ENCODE measurements at places on chromosomes 5 and 9.

DNA sequence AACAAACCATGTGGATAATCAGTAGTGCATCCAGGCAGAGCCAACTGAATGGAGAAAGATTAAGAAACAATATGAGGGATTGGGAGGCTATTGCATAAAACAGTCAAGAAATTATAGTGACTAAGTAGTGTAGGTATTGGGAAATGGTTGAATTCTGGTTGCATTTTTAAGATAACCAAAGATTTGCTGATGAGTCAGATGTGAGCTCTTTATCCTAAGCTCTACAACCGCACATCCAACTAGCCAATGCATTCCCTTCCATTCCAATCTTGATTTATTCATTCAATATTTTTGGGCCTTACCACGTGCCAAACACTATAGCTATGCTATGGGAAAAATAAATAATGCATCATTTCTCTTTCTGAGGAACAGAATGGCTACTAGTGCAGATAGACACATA, 524.5 kb upstream of the RGMB start:
- no peak for DNase-seq

DNA sequence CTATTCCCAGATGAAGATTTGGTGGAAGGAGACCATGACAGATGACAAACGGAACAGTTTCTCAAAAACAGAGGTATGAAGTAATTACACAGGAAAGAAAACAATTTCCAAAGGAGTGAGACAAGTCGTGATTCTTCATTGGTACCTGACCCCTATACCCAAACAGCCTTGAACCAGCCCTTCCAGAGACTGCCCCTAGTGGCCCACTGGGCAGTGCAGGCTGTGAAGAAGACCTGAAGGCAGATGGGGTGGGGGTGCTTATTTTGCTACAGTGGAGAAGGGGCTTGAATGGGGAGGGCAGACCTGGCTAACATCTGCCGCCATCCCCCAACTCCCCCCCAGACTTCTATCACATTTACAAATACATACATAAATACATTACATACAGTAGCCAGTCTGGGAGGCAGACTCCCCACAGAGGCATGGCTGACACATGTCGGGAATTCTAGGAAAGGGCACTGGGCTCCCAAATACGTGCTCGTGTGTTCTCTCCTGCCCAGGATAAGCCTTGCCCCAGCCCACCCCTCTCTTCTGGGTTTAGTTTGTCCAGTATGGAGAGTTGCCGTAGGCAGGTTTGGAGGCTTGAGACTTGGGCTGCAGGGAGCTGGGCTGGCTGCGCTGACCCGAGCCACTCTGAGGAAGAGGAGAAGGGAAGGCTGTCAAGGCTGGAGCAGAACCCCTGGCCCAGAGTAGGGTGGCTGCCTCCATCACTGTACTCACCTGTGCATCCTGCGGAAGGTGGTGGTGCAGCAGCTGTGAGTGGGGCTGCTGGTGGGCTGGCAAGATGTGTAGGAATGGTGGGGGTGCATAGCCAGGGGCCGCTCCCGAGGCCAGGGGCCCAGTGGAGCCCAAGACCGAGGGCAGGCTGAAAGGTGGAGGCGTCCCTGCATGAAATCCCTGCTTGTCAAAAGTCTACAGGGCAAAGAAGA, 105.3 kb downstream of the UBE2R2 start:
- DNase-seq, result peak; percentile 40

DNA sequence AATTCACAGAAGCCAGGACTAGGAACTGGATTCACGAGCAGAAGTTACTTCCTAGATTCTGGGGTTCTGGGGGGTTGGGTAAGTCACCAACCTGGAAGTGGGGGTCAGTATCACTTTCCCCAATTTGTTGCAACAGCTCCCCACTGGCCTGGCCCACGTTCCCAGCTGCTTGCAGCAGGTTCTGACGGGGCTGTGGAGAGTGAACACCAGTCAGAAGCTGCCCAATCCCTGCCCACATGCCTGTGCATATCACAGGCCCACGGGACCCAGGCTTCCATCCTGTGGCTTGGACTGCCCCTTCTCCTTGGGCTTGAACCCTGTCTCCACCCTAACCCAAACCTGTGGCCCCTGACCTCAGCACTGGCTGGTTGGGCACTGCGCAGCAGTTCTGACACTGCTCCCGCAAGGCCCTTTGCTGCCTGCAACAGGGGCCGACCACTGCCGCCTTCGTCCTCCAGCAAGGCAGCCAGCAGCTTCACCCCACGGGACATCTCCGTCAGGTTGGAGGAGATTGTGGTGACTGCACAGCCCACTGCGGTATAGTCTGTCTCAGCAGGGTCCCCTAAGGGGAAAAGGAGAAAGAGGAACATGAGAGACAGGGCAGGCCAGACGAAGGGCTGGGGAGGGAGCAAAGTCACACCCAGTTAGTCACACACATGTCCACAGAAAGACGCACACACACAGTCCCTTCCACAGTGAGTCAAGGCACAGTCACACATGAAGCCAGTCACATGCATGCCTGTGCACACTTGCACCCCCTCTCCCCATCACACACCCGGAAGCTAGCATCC, 13.1 kb downstream of the TLN1 start:
- DNase-seq, result no peak

DNA sequence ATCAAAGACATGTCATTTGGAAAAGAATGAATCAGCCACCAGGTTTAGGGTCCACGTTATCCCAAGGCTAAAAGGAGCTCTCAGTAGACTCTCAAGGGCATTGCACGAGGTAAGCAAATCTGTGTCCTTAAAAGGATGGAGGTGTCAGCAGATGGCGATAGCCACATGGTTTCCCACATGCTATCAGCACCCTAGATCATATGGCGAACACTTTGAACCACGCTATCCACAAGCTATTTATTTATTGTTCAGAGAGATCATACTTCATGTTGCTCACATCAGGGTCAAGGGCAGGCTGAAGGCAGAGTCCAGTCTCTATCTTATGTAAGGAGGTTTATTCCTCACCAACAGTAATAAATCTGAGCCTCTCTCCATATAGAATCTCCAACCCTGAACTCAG, 43.7 kb downstream of the CDH6 start:
- no peak for DNase-seq

DNA sequence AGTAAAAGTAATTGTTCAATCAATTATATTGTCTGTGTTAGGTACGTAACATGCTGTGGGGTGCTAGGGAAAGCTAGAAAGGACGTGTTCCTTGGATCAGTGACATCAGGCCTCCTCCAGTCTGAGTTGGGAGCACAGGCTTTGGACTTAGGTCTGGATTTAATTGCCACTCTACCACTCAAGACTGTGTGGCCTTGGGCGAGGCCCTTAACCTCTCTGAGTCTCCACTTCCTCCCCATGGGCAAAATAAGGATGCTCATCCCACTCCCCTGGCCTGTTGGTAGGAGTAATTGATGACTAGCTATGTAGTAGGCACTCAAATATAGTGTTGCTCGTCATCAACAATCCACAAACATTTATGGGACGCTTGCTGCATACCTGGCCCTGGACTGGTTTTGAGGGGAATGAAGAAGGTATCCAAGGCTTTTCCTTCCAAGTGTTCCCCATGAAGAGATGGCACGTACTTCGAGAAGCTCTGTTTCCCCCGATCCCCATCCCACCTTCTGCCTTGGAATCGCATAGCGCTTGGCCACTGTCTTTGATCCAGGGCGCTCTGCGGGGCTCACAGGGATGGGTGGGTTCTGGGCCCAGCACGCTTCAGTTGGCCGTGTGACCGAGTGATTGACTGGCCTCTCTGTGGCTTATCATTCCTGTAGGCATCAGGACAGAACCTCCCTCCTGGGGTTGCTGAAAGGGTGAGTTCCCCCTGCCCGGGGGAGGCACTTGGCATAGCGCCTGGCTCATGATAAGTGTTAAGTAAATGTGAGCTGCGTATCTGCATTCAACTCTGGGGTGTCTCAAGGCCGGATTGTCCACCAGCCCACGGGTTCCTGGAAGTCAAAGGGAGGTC, 8.1 kb downstream of the FGF18 start:
- DNase-seq, result no peak

GRCh38 chr9:38032266-38033110, 36.5 kb downstream of the SHB start:
- no peak for DNase-seq

DNA sequence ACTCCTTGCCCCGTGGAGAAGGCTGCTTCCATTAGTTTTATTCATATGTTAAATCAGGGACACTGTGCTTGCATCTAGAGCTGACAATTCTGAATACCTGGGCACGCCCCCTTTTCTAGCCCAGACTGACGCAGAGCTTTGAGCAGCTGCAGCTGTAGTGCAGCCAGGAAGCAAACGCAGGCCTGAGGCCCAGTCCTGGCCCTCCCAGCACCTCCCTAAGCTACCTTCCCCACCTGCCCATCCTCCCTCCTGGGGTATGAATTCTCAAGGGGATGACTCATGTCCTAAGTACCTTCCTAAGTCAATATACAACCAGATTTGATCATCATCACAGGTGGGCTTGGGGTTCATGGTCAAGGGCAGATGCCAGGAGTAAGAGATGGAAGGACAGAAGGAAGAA, 3.5 kb downstream of the PHF19 start:
- peak; percentile 93 for DNase-seq

DNA sequence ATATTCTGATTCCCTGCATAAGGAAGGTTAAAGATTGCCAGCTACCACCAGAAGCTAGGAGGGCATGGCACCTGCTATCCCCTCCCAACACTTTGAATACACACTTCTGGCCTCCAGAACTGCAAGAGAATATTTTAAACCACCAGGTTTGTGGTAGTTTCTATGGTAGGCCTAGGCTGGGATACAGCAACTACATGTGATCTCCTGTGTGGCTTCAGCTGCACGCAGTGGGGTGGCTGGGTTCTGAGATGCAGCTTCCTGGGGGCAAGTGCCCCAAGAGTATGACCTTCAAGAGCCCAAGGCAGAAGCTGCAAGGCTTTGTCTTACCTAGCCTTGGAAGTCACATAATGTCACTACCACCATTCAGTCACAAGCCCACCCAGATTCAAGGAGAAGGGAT, 39.6 kb downstream of the GCNT4 start:
- DNase-seq, result no peak

GRCh38 chr5:113031557-113031956, 55.0 kb downstream of the DCP2 start:
- no peak for DNase-seq

DNA sequence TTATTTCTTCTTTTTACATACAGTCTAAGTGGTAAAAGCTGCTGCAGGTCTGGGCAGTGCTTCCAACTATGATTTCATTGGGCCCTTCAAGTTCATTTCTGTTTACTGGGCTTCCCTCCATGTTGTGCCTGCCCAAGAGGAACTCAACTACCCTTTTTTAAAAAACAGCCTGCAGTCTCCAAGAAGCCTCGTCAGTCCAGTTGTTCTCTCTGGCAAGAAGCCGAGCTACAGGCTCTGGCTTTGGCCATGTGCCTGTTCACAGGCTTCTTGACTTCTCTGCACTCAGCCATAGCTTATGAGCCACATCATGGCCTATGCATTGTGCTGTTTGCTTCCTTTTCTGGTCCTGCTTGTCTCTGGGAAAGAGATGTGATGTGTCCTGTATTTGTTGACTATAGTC, 119.7 kb upstream of the PJA2 start:
- DNase-seq, result no peak

GRCh38 chr5:143890487-143890886, 78.5 kb downstream of the HMHB1 start:
- no peak for DNase-seq

DNA sequence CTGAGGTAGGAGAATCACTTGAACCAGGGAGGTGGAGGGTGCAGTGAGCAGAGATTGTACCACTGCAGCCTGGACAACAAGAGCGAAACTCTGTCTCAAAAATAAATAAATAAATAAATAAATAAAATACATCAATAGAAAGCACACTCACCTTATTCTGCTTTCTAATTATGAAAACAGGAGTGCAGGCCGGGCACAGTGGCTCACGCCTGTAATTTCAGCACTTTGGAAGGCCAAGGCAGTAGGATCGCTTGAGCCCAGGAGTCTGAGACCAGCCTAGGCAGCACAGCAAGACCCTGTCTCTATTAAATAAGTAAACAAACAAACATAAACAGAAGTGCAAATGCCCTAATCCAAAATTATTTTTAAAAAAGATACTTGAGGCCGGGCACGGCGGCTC, 2.3 kb downstream of the PWWP2A start:
- DNase-seq, result no peak

DNA sequence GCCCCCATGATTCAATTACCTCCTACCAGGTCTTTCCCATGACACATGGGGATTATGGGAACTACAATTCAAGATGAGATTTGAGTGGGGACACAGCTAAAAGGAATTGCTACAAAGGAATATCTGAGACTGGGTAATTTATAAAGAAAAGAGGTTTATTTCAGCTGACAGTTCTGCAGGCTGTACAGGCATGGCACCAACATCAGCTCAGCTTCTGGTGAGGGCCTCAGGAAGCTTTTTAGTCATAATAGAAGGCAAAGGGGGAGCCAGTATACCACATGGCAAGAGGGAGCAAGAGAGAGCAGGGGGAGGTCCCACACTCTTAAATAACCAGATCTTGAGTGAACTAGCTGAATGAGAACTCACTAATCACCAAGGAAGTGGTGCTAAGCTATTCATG, 11.2 kb upstream of the ALDOB start:
- DNase-seq, result no peak

- DNase-seq, result no peak
Measured at GRCh38 chr9:137777761-137778160, 99.8 kb upstream of the CACNA1B start.

GRCh38 chr5:154300207-154300883, 109.8 kb downstream of the GALNT10 start:
- DNase-seq, result no peak

DNA sequence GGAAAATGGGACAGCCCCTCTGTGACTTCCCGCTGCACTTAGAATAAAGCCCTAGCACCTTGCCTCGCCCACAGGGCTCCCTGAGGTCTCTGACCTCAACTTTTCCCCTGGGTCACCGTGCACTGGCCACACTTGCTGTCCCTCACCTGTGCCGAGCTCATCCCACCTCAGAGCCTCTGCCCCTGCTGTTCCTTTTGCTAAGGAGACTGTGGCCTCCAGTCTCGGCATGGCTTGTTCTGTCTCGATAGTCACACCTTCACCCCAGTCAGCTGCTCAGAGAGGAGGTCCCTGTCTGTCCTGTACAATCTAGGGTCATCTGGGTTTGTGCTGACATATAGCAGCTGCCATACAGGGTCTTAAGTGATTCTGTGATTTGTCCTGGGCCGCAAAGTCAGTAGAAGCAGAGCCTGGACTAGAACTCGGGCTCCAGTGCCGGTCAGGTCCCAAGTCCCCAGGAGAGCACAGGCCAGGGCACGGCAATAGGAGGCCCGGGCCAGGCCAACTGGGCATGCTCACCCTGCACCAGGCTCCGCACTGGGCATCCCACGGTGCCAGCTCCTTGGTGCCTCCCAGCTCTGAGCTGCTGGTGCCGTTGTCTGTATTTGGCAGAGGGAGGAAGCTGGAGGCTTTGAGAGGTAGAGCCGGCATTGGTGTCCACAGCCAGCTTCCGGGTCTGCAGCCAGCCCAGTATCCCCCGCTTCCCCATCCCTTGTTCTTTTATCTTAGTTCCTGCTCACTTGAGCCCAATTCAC, 35.2 kb downstream of the NCS1 start:
- no peak for DNase-seq

- DNase-seq, result no peak
Measured at GRCh38 chr5:134048864-134049263, 44.1 kb upstream of the VDAC1 start.

Data from NT2/D1 (cell line).